ENCODE measurements at places on chromosomes 16 and 17. TPM values are rescaled to one million over a fixed set of nuclear protein-coding genes. Genes with fewer than 3 reads are reported as not detected.

DNA sequence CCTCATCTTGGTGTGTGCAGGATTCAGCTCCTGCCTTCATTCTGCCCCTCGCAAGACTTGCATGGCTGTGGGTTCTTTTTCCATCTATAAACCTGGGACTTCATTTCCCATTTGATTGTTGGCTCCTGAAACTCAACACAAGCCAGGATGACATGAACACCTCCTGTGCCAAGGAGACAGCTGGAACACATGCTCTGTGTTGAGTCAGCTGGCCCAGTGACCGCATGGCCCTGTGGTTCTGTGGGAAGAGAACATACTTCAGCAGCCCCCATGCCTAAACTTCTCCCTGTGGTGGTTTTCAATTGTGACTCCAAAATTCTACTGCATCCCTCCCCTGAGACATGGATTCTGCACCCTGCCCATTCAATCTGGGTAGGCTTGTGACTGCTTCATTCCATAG, 57.9 kb upstream of the FOXF1 start:
- DNase-seq = no peak
- H3K27me3 ChIP-seq = peaks cover 47% of the 10 kb centered on the region
- H3K4me1 ChIP-seq = no peaks in the 10 kb centered on the region
- no peak overlapping the region for H3K27ac ChIP-seq
- H3K36me3 ChIP-seq = no peaks in the 10 kb centered on the region

DNA sequence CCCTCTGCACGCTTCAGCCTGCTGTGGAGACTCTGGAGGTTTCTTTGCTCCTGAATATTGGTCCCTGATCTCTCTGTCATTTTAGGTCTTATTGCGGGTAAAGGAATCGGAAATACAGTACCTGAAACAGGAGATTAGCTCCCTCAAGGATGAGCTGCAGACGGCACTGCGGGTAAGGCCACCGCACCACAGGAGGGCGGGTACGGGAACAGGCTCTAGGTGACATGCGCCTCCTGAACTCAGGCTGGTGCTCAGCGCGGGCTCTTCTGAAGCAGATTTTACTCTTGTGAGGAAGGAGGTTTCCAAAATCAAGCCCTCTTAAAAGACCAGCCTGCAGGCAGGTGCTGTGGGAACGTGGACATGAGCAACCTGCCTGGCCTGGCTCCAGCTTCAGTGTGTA, 29.8 kb downstream of the PLD6 start:
- H3K4me1 ChIP-seq = peaks cover 42% of the 10 kb centered on the region
- H3K36me3 ChIP-seq = peaks cover 100% of the 10 kb centered on the region
- no peaks in the 10 kb centered on the region for H3K27me3 ChIP-seq
- H3K27ac ChIP-seq = no peak overlapping the region
- DNase-seq = no peak

Gene SLC35G6
- polyA plus RNA-seq = not detected

- peaks cover 94% of the 10 kb centered on the region for H3K4me1 ChIP-seq
- peak; percentile 70 for DNase-seq
- no peaks in the 10 kb centered on the region for H3K27me3 ChIP-seq
- H3K27ac ChIP-seq = peak overlapping the region; percentile 71
These were observed 330.3 kb downstream of the SEC14L1 start for GRCh38 chr17:77470800-77471733.

- no peak overlapping the region for H3K4me3 ChIP-seq
- H3K27me3 ChIP-seq = peaks cover 42% of the 10 kb centered on the region
- H3K36me3 ChIP-seq = no peaks in the 10 kb centered on the region
- H3K27ac ChIP-seq = no peak overlapping the region
These were observed 19.4 kb upstream of the SDK2 start for GRCh38 chr17:73663614-73664013.

- H3K4me3 ChIP-seq = no peak overlapping the region
- no peak overlapping the region for H3K27ac ChIP-seq
- H3K36me3 ChIP-seq = no peaks in the 10 kb centered on the region
- H3K4me1 ChIP-seq = no peaks in the 10 kb centered on the region
These were observed 40.0 kb upstream of the CCR7 start for GRCh38 chr17:40605306-40605705.

DNA sequence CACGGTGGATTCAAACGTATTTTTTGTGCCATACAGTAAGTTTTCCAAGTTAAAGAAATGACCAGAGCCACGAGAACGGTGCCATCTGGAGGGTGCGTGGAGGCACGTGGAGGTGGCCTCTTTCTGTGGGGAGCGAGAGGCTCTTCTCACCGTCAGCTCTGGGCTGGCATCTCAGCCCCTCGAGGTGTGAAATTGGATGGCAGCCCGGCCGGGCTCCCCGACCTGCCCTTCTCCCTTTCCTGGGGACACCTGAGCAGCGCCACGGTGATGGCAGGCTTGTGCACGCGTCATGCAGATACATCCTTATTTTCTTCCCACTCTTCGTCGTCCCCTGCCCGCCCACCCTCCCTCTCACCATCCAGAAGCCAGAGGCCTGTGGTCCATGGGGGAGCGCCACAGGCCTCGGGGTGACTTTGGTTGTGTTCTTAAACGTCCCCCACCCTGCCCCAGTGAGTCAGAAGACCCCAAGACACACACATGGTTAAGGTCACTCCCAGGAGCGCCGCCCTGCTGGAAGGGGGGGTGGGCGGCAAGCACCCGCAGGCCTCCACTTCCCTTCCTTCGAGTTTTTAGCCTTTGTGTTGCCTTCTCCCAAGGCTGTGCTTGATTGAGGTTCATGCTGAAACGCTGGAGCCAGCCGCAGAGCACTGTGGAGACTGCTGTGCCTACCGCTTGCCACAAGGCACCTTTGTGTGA, 109.4 kb downstream of the BANP start:
- peaks cover 17% of the 10 kb centered on the region for H3K4me1 ChIP-seq
- no peak overlapping the region for H3K27ac ChIP-seq
- no peak for DNase-seq
- no peaks in the 10 kb centered on the region for H3K27me3 ChIP-seq
- H3K36me3 ChIP-seq = no peaks in the 10 kb centered on the region

DNA sequence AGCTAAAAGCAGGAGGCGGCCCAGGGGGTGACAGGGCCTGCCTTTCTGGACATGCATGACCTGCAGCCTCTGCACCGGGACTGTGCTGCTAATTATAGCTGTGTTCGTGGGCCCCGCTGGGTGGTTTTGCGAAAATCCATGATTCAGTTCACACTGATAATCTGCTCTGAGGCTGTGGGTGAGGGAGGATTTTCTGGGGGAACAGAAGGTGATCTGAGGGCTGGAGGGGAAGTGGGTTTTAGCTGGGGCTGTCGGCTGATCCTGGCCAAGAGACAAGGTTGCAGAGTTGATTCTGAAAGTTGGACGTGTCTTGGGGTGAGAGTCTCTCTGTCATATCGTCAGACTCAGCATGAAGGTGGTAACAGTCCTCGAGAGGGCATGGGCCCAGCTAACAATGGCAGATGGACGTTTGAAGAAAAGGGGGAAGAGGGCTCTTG, 187.5 kb upstream of the ZNF469 start:
- no peaks in the 10 kb centered on the region for H3K4me1 ChIP-seq
- DNase-seq = no peak

- DNase-seq = no peak
- H3K27me3 ChIP-seq = no peaks in the 10 kb centered on the region
- H3K4me3 ChIP-seq = no peak overlapping the region
- peaks cover 73% of the 10 kb centered on the region for H3K4me1 ChIP-seq
These were observed 9.6 kb downstream of the CALCOCO2 start for GRCh38 chr17:48840441-48840840.

- H3K36me3 ChIP-seq = peaks cover 44% of the 10 kb centered on the region
- peak; percentile 86 for DNase-seq
- H3K4me3 ChIP-seq = peak within 1 kb of the TSS; percentile 97
- H3K27ac ChIP-seq = peak within 1 kb of the TSS; percentile 89
These were observed at the start of gene MRPS34 for GRCh38 chr16:1772908-1773702. Gene MRPS34, minus strand, starts transcription at chr16:1773134. Its CDS starts 15 bp downstream, at chr16:1773119.
